OCI-LY7 (cell line): ENCODE measurements at places on chromosomes 3 and 15. TPM values are rescaled to one million over a fixed set of nuclear protein-coding genes. Genes with fewer than 3 reads are reported as not detected.

DNA sequence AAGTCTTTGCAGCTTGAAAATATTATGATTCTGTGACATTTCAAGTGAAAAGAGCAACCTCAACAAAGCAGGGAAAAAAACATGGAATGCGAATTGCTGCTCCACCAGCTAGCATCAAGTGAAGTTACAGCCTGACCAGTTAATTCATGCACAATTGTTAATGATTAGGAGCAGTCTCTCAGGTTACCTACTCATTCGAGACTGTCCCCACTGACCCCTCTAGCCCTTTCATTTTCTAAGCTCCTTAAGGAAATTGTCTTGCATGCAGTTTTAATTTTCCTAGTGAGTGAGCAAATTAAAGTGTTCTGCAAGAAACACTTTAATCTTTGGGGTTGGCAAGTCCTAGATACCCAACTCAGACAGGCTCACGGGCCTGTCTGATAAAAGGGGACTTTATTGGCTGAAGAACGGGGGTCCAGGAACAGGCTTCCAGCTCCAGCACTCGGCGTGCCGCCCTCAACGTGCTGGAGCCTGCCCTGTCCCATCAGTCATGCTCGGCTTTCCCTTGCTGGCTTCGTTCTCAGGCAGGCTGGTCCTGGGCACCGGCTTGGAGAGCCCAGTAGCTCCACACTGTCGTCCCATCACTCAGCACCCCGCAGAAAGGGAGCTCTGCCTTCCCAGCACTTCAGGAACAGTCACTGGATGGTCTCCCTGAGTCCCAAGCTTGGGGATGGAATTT lies 18.3 kb downstream of the PODXL2 start:
- no peak for DNase-seq

DNA sequence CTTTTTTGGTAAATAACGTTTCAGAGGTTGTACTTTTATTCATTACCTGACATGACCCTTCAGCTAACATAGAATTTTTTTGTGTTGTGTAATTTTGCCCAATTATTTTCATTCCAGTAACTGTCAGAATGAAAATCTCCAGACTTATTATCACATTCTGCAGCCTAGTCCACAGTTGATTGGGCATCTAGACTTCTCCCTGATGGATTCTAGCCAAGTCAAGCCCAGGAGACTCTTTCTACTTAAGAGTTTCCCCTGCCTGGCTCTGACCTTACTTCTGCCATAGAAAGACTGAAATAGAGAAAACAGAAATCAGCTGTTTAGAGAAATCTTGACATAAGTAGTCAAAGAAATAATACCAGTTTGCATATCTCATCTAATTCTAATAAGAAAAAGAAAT lies 82.9 kb upstream of the CDAN1 start:
- no peak for DNase-seq

- DNase-seq, result no peak
Measured at GRCh38 chr3:138569090-138569489, 25.0 kb downstream of the CEP70 start.

DNA sequence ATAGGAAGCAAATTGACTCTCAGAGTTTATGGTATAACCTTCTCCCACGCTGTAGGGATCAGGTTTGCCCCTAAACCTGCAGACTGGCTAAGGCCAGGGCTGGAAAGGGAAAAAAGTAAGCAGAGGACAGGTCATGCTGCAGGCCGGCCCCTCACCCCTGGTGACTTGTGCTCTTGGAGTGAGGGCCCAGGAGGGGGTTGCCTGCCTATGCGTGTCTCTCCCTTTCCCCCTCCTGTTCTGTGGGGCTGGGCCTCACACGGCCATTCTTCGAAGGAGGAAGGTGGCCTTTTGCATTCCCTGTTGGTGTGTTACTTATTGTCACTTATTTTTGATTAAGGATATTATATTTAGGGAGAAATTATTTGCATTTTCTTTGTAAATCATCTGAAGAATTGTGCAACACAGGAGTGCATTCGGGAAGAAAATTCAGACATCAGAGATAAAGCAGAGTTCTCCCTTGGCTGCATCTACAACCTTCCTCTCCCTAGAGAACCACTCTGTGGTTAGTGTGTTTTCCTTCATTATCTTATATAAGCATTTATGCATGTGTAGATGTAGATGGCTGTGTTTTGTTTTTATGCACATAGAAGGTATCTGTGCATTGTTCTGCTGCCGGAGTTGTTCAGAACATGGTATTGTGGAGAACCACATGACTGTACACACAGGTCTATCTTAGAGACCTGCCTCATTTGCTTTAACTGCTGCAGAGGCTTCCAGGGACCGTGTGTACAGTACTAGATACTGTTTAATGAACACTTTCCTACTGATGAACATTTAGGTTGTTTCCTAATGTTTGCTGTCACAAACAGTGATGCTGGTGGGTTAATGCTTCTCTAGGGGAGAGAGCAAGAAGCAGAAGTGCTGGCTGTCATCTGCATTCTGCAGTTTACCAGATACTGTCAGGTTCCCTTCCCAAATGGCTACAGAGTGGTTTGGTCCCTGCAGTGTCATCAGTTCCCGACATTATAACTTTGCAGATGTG lies 133.5 kb downstream of the APBA2 start:
- DNase-seq, result no peak

DNA sequence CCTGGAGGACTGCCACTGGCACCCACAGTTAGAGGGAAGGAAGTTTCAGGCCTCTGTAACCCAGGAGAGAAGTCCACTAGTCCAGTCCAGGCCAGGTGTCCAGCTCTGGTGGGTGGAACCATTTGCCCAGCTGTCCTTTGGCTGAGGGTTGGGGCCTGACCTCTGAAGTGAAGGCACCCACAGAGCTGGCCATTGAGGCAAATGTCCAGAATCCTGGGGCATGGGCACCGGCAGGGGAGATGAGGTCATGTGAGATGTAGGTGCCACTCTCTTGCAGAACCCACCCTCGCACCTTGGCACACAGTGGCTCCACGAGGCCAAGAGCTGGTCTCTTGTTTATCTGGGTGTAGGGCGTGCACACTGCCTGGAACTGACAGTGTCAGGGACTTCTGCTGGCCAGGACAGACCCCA lies 162.8 kb downstream of the SMAD6 start:
- DNase-seq, result no peak

- no peak for DNase-seq
Measured at GRCh38 chr3:101685870-101686307, 629 bp downstream of the RPL24 start.

DNA sequence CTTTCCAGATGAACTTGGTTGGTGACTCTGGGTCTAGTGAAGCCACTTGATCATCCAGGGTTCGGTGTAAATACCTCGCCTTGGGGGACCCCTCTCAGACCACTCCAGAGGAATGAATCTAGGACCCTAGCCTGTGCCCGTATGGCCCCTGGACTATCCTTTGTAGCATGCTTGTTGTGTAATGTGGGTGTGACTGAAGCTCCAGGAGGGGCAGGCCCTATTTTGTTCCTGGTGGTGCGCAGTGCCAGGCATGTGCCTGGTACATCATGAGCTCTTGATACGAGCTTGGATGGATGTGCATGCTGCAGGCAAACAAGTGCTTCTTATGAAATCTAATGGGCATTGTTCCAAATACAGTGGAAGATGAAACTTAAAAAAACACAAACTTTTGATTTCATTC lies 82.8 kb downstream of the EBLN2 start:
- DNase-seq, result no peak

GRCh38 chr3:104549099-104549714 lies 817.5 kb upstream of the ALCAM start:
- no peak for DNase-seq

- DNase-seq, result no peak
Measured at GRCh38 chr15:77992356-77993222, 84.9 kb downstream of the TBC1D2B start.

DNA sequence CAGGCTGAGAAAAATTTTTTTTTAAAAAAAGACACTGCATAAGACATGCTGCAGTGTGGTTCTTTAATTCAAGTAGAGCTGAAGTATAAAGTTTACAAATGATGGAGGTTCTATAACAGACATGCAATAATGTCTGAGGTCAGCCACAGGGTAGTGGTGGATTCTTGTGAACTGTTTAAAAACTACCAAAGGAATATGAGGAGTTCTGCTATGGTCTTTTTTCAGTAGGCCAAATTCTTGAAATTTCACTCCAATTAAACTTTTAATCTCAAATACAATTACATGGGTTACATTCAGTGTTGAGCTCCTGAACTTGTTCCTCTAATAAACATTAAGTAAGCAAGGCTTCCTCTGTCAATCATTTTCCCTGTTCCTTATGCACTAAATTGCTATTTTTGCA lies 122.7 kb downstream of the PLD1 start:
- DNase-seq, result no peak

DNA sequence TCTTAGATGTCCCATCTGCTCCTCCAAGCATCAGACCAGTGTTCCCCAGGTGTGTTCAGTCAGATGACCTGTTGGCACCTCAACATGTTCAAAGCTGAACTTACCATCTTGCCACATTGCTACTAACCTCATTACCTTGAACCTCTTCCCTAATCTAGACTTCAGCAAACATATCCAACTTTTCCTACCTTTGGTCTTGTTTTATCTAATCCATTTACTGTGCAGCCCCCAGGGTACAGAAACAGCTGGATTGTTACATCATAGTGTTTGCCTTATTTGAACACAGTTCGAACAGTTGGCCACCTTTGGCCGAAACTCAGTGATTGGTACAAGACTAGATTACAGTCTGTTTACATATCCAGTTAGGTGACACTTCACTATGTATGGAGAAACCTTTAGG lies 36.1 kb upstream of the MCF2L2 start:
- no peak for DNase-seq

GRCh38 chr3:99541181-99541580 lies 97.2 kb upstream of the COL8A1 start:
- no peak for DNase-seq

- no peak for DNase-seq
Measured at GRCh38 chr15:100314809-100315400, 26.9 kb downstream of the ADAMTS17 start.

DNA sequence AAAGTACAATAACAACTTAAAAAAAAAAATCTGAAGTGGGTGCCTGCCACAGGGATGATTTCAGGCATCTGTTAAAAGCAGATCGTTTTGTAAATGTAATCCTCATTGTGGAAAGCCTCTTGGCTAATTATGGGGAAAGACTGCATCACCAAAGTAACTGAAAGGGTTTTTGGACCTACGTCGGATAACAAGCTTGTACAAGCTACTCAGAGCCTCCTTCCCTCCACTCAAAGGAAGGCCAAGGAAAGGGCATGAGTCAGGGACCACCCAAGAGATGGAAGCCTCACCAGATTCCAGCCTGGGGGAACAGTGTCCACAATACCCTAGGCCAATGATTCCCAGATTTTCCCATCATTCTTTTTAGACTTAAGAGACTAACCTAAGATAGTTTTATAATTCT lies 84.3 kb downstream of the ATP1B3 start:
- DNase-seq, result no peak

The ALAS1 gene
- total RNA-seq, result 43.3 and 43.6 TPM in 2 replicates

The SMAD3 gene
- total RNA-seq, result 77.8 and 84.5 TPM in 2 replicates

The ACTRT3 gene
- total RNA-seq, result 0.42 and 1.2 TPM in 2 replicates

The XIRP1 gene
- total RNA-seq, result not detected in 2 replicates

The ACAN gene
- total RNA-seq, result not detected in 2 replicates

The GPR15 gene
- total RNA-seq, result 29.8 and 42.6 TPM in 2 replicates
